ENCODE measurements at places on chromosomes 6 and 20. TPM values are rescaled to one million over a fixed set of nuclear protein-coding genes. Genes with fewer than 3 reads are reported as not detected.

IP6K3 gene
- not detected for total RNA-seq

TFAP2C gene
- not detected for total RNA-seq

SOBP gene
- total RNA-seq = not detected

LY86 gene
- total RNA-seq = 22.1 TPM

GPX5 gene
- not detected for total RNA-seq

THBS2 gene
- total RNA-seq = 0.05 TPM

All from activated naive CD4-positive, alpha-beta T cell treated with anti-CD3 and anti-CD28 coated beads, Interleukin-2, amount 10 ng/mL, durations not matched to agents 5 hours and 36 hours (primary cell).